ENCODE measurements at places on chromosomes 2 and 18.

DNA sequence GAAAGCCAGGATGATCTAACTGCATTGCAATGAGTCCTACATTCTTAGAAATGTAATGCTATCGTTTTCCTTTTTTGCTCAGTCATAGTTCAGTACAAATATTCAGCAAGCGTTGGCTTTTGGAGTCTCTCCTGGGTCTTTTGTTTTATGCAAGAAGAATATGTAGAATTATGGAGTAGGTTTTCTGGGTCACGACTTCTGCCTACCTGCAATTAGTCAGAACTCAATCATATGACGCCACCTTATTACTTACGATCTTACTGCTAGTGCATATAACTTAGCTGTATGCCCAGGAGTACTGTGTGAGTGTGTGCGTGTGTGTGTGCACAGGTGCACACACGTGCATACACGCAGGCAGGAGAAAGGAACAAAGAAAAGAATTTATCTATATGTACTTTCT is 640.2 kb downstream of the STK39 start:
- peak; percentile 12 for DNase-seq

- DNase-seq = no peak
These were observed 54.1 kb downstream of the CDC42EP3 start for GRCh38 chr2:37617119-37617892.

GRCh38 chr2:68206793-68207192 is 45.5 kb downstream of the PPP3R1 start:
- no peak for DNase-seq

DNA sequence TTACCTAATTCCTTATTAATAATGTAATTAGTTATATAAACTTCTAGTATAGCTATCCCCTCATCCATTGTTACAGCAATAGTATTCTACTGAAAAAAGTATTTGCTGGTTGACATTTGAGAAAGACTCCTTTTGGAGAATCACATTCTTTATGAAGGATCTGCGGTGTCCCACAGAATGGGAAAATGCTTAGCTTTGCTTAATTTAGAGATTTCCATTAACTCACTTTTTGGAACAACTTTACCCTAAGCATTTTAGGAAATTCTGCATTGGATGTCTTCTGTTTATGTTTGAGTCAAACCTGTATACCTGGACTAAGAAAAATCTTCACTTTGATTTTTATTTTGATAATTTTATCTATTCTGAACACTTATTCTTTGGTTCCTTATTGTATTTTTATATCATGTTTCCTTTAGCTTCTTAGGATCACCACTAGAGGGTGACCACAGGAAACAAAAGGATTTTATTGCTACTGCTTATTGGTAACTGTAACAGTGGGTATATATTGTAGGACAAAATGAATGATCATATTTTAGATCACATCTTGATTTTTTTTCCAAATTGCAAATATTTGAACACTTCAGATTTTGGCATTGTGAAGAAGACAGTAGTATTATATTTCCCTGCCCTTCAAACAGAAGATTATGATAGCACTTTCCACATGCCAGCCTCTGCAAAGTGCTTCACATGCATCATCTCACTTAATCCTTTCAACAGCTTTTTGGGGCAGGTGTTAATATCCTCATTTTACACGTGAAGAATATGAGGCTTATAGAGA is 79.6 kb downstream of the MIB1 start:
- DNase-seq = peak; percentile 24

- DNase-seq = no peak
These were observed 206.9 kb downstream of the ICOS start for GRCh38 chr2:204143216-204144014.

DNA sequence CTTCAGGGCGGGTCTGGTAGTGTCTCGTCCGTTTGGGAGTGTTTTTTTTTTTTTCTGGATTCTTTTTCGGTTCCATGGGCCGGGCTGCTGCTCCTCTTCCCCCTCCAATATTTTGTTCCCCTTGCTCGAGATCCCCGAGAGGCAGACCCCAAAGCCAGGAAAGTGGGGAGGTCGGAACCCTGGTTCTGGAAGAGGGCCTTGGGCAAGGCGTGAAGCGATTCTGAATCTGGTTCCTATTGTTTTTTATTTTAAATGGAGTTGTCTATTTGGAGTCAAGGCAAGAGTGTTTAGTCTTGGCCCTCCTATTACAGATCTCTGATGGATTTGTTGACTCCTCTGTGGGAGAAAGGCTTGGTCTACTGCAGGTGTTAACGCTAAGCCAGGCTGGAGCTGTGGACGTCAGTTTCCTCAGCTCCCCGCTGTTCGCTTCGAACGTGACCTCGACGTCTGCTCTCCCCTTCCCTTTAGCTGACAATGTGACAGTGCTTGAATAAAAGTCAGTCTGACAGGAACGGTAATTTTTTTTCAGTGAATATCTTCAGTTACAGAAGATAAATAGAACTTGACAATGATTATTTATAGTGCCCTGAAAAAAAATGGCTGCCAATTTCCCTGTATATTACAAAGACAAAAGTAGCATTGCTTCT is 683 bp upstream of the DNAJC27 start:
- peak; percentile 52 for DNase-seq

DNA sequence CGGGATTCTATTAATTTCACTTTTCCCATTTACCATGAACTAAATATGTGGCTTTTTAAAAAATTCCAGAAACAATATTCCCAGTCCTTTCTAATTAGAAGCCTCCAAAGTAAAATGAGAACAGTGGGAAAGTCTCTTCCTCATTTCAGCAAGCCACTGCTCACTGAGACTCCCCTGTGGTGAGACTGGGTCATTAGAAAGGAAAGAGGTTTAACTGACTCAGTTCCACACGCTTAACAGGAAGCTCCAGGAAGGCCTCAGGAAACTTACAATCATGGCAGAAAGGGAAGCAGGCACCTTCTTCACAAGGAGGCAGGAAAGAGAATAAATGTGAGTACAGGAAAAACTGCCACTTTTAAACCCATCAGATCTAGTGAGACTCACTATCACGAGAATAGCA is 258.9 kb upstream of the CHAC2 start:
- no peak for DNase-seq

GRCh38 chr2:96240341-96241038 is 25.3 kb downstream of the TMEM127 start:
- no peak for DNase-seq

GRCh38 chr2:88853403-88853790 is 161.9 kb downstream of the RPIA start:
- no peak for DNase-seq

GRCh38 chr2:172153156-172153555 is 50.5 kb upstream of the DLX2 start:
- no peak for DNase-seq

GRCh38 chr2:204900910-204901309 is 355.6 kb downstream of the PARD3B start:
- DNase-seq = no peak

DNA sequence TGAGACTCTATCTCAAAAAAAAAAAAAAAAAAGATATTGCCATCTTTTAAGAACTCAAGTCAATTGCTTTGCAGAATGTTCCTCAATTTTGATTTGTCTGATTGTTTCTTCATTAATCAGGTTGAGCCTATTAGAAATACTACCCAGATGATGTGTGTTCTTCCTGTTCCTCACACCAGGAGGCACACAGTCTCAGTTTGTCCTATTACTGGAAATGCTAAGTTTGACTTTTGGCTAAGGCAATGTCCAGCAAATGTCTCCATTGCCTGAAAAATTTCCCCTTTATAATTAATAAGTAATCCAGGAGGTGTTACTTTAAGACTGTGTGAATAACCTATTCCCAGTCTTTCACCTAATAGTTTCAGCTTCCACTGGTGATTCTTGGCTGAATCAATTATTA is 28.4 kb downstream of the BOLA3 start:
- no peak for DNase-seq

- no peak for DNase-seq
These were observed 39.8 kb downstream of the XRCC5 start for GRCh38 chr2:216148983-216149382.

Data from astrocyte of the hippocampus (primary cell).